Fibroblast of villous mesenchyme (primary cell): ENCODE measurements at places on chromosomes 5 and 9. TPM values are rescaled to one million over a fixed set of nuclear protein-coding genes. Genes with fewer than 3 reads are reported as not detected.

Gene CETN3
- 7.1 and 15.5 TPM in 2 replicates for total RNA-seq

DNA sequence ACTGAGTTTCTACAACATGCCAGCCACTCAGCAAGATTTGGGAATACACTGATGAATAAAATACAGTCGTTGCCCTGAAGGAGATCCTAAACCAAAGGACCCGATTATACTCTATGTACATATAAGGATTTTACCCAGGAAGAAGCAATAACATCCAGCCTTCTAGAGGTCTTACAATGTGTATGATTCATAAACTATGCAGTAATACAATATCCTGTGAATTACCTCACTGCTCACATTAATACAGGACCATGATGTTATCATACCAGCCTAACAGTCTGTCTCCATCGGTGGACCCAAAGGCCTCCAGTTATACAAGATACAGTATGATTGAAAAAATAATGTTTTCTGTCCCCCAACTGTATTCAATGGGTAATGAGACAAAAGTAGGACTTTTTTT, 310.5 kb upstream of the TRPM3 start:
- no peak for DNase-seq

DNA sequence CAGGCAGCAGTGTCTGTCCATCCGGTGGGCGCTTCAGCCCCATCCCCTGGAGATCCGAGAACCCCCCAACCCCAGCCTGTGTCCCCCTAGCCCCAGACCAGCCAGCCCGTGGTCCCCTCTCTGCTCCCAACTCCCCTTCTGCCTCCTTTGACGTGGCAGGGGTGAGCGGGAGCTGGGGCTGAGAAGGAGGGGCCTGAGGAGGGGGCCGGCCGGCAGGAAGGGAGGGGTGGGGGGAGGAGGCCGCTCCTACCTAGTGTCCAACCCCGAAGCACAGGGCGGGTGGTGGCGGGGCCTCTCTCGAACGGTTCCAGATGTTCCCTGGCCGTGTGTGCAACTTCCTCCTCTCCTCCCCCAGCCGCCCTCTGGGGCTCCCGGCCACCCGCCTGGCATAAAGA, 31.0 kb downstream of the GOLGA2 start:
- peak; percentile 96 for DNase-seq

Gene PDE8B
- total RNA-seq, result 0.64 and 6.0 TPM in 2 replicates

DNA sequence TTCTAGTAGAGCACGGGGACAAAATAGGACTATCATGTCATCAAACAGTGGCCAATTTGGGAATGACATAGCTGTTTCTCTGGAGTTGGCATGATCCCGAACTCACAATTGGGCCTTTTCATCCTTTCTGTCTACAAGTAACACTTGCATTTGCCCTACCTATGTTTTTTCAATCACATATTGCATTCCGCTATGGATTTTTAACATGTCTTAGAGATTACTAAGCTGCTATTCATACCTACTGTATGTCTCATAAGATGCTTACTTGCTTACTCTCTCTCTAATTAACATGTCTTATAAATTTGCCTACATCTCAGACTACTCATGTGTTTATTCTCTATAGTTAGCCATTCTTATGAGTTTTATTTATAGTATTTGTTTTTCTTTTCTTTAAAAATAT, 341.2 kb upstream of the CTNND2 start:
- DNase-seq, result no peak

DNA sequence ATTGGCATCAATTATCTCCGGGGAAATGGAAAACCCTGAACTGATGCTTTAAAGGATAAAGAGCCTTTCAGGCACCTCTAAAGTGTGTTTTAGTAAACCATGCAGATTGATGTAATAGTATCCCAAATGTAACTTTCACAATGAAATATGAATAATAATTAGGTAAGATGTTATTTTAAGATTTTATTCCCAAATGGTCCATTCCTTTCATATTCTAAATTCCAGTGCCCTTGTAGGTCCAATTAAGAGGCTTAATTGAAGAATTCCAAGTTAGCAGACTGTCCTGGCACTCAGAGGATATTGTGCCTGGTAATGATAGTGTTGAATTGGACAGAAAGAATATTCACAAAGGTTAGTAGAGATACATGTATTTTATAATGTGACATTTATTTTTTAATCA, 352.5 kb upstream of the NUDT12 start:
- DNase-seq, result no peak

- no peak for DNase-seq
Measured at GRCh38 chr5:40688996-40689395, 9.3 kb downstream of the PTGER4 start.
